Stimulated activated CD4-positive, alpha-beta T cell treated with anti-CD3 and anti-CD28 coated beads, Interleukin-2, amount 100 ng/mL, for 24 hours (primary cell): ENCODE measurements at places on chromosomes 3 and 15.

GRCh38 chr3:65551945-65552344 lies 486.8 kb downstream of the MAGI1 start:
- no peak for DNase-seq

GRCh38 chr15:66312144-66312543 lies 18.8 kb downstream of the DIS3L start:
- no peak for DNase-seq

GRCh38 chr3:69683082-69683806 lies 56.0 kb upstream of the MITF start:
- no peak for DNase-seq

- DNase-seq: no peak
These were observed 13.1 kb upstream of the GUCA1C start for GRCh38 chr3:108966773-108967172.

DNA sequence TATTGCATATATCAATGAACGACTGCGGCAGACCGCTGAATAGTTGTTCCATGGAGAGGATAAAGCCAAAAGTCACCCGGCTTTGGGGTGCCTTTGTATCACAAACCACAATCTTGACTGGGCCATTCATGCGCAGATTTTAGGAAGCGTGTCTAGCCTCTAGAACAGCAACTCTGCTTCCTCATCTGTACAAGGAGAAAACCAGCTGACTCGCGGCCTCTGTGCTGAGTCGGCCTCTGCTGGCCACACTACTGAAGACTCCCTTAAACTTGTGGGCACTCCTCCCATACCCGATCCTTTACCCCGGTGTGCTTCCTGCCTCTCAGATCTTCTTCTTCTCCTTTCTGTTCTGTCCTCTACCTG lies 872 bp downstream of the DLEC1 start:
- peak; percentile 30 for DNase-seq

DNA sequence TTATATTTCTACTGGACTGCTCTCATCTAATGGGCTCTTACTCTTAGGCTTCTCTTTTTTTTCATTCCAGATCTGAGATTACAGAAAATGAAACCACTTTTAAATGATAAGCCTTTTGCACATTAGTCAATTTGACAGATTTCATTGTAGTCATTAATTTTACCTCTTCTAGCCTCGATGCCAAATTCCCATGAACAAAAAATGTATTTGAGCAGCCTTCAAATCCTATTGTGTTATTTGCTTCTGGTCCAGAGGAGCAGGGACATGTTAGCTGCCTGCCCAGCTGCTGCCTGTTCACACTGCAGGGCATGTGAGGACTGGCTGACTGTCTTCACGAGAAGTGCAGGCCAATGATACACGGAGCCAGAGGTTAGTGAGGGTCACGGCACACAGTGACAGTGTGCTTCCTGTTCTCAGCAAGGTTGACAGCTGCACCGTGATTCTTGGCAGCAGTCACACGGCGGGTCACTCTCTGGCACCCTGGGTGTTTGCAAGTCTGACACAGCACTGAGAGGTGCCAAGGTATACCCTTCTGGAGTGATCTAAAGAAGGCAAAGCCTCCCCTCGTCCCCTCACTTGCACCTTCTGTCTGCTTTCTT lies 40.8 kb downstream of the KAT2B start:
- DNase-seq: peak; percentile 23

DNA sequence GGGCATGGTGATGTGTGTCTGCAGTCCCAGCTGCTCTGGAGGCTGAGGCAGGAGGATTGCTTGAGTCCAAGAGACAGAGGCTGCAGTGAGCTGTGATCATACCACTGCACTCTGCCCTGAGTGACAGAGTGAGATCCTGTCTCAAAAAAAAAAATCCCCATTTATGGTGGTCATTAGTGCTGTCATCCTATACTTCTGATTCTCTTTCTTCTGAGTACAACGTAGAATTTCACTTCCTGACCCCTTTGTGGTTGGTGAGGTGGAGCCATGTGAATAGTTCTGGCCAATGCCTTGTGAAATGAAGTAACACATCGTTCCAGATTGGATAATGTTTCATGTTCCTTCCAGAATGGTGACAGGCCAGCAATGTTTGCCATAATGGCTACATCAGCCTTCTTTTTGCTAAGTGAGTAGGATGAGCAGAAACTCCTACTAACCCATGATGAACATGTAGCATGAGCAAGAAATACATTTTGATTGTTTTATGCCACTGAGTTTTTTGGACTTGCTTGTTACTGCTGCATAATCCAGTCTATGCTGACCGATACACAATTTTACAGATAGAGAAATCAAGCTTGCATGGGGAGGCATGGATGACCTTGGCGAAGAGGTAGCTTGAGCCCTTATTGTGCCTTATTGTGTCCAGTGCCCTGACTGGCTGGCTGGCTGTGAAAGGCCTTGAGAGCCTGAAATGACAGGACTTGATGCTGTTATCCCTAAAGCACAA lies 30.9 kb upstream of the TLE3 start:
- DNase-seq: no peak

GRCh38 chr3:43490640-43491185 lies 131.1 kb downstream of the ANO10 start:
- no peak for DNase-seq

DNA sequence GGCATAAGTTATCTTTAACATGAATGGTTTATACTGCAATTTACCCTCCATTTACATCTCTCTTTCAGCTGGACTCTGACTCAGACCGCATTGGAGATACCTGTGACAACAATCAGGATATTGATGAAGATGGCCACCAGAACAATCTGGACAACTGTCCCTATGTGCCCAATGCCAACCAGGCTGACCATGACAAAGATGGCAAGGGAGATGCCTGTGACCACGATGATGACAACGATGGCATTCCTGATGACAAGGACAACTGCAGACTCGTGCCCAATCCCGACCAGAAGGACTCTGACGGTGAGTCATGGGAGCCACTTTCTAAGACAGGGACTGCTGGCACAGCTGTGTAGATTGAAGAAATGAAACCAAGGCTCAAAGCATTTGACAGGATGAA lies 11.6 kb downstream of the THBS1 start:
- no peak for DNase-seq

DNA sequence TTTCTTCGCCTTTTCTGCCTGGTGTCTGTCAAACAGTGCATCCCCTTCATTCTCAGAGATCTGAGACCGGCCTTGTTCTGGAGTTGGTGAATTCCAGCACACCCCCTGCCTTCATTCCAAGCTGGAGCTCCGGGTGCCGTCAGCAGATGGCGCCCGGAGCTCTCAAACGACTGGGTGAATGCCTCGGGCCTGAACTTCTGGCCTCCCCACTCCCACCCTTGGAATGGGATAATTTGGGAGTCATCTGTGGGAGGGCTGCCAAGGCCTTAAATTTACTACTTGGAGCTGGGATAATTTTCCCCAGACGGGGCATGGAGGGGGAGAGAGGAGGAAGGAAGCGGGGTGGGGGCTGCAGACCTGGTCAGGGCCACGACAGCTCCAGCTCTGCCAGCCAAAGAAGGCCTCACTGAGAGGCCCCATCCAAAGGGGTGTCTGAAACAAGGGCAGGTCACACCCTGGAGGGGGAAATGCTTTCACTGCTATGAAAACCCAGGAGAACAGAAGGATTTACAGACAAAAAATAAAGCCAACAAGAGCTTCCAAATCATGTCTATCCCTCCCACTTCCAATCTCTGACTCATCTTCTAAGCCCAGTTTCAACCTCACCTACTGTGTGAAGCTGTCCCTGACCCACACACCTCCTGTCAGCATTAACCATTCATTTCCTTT lies 187.9 kb downstream of the OPA1 start:
- DNase-seq: peak; percentile 38

GRCh38 chr3:193734737-193735366 lies 141.8 kb downstream of the OPA1 start:
- DNase-seq: no peak

DNA sequence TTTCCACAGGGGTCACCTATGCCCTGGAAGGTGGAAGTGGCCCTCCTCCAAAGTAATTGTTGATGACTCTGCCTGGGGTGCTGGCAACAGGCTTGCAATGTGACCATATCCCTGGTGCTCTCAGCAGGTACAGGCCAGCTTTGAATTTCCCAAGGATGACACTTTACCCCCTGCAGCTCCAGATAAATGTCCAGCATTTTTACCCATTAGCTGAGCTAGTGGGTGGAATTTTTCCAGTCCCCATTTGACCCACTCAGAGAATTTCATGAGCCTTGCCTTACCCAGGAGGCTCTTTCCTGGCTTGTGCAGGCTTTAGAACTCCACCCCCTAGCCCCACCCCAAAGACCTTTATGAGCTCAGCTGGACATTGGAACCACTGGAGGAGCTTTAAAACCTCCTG lies 77.6 kb downstream of the ST8SIA2 start:
- DNase-seq: no peak

DNA sequence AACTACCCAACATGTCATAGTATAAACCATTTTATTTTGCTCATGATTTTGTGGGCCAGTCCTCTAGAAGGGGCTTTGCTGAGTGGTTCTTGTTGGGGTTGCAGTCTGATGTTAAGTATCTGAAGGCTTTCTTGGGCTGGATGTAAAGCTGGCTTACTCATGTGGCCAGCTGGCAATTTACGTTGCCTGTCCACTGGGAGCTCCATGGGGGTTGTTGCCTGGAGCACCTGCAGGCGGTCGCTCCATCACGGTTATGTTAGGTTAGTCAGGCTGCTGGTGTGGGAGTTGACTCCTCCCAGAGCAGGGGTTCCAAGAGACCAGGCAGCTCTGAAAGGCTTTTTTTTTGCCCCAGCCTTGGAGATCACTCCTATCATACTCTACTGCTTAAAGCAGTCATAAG lies 98.1 kb downstream of the NR1D2 start:
- DNase-seq: no peak

- DNase-seq: no peak
These were observed 41.0 kb downstream of the STARD5 start for GRCh38 chr15:81282911-81283310.

GRCh38 chr3:72896996-72897757 lies 9.3 kb downstream of the GXYLT2 start:
- no peak for DNase-seq

GRCh38 chr15:68990992-68991500 lies 23.4 kb upstream of the NOX5 start:
- DNase-seq: no peak

GRCh38 chr3:49704629-49705028 lies 14.9 kb downstream of the AMIGO3 start:
- DNase-seq: no peak

DNA sequence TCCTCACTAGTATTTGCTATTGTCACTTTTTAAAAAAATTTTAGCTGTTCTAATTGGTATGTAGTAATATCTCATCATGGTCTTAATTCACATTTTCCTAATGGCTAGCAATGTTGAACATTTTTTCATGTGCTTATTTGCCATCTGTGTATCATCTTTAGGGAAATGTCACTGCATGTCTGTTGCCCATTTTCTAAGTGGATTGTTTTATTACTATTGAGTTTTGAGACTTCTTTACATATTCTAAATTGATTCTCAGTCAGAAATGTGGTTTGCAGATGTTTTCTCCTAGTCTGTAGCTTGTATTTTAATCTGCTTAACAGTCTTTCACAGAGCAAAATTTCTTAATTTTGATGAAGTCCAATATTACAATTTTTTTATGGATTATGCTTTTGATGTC lies 33.6 kb upstream of the SEC22A start:
- no peak for DNase-seq

DNA sequence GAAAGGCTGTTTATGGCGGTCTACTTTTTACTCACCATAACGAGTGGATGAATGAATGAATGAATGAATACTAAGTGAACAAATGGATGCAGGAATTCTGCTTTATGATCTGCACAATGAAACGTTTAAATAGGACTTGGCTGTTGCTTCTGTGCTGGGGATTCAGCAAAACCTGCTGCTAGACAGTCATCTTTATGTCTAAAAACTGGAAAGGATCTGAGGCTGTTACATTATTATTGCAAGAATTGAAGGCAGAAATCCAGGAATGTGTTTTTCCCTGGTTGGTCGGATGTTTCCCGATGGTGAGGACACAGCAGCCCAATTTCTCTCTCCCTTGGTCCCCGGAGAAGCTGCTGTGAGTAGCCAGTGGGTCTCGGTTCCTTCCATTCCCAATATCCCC lies 94.2 kb downstream of the GABRG3 start:
- no peak for DNase-seq

DNA sequence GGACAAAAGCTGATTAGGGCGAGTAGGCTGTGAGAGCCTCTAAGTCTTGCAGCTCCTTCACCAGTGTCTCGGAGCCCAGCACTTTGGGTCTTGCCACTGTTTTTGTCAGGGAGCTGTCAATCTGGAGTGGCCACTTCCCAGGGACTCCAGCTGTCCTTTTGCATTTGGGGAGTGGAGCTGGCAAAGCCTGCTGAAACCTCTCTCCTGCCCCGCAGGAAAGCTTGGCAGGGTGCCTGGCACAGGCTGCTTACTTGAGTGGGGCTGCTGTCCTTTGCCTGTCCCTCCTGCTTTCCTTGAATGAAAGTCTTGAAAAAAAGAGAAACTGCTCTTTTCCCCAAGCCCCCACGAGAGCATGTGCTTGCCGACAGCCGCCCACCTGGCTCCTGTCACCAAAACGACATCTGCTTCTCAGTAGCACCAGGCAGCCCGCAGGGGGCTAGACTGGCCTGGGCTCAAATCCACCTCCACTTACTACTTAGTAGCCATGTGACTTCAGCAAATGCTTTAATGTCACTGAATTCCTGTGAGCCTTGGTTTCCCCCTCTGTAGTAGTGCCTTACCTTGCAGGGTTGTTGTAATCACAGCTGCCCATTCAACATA lies 13.7 kb downstream of the USP13 start:
- no peak for DNase-seq
